ENCODE measurements at places on chromosomes 16 and 17.

DNA sequence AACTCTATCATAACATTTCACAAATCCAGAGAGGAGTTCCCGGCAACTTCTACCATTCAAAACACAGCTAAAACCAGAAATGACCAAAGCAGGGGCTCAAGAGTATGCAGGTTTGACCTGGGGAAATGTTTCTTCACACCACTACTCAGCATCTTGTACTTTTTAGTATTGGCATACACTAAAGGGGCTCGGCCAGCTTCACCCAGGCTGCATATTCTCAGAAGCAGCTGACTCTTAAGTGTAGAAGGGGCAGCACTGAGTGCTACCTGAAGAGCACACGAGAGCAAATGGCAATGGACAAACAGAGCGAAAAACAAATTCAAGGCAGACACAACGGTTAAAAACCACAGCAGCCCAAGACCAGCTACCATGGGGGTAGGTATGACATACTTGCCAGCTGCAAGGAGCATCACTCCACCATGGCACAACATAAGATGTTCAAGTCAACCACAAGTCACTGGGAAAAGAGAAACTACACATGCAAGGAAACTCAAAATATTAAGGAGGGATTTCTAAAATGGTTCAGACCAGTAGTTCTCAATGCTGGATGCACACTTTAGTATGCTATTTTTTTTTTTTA is 34.4 kb downstream of the N4BP1 start:
- no peak for DNase-seq

GRCh38 chr17:17129466-17129865 is 76.7 kb downstream of the PLD6 start:
- DNase-seq = no peak

GRCh38 chr17:83010206-83011200 is 68.9 kb upstream of the METRNL start:
- DNase-seq = no peak

DNA sequence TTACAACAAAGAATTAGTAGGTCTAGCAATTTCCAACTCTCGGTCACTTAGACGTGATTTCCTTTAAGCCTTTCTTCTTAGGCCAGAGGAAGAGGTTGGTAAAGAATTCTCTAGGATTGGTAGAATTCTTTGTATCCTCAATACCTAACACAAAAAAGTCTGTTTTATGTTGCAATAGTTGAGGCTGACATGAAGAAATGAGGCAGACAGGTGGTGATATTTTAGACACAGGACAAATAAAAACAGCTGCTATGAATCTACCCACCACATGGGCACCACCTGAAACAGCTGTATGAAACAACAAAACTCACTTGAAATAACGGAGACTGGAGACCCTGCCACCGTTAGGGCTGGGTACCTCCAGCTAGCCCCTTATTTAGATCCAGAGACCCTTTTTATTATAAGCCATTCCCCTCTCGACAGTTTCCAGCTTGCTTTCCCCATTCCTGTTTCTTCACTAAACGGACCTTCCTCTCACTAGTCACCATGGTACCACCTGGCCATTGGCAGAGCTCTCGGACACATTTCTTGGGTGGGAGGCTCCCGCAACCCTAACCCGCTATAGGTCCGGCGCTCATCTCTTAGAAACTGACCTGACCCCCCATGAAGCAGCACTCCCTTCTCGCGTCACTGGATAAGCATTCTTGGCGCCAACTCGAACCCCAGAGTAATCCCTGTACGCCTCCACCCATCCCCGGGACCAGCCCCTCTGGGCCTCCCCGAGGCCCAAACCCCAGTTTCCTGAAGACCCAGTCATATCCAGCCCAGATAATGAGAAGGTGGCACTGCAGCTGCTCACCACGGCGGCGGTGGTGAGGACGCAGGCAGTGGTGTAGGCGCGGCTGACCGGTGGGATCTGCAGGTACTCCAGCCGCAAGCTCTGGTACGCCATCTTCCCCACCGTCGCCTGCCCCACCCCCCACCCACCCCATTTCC is at the start of gene DERL2:
TSS of gene DERL2 (minus strand) at position 909 of the 936 bp plus-strand sequence. CDS start at position 892, 17 bp downstream.
- DNase-seq = peak; percentile 33

GRCh38 chr16:1743376-1744337 is 27.7 kb downstream of the NME3 start:
- no peak for DNase-seq

DNA sequence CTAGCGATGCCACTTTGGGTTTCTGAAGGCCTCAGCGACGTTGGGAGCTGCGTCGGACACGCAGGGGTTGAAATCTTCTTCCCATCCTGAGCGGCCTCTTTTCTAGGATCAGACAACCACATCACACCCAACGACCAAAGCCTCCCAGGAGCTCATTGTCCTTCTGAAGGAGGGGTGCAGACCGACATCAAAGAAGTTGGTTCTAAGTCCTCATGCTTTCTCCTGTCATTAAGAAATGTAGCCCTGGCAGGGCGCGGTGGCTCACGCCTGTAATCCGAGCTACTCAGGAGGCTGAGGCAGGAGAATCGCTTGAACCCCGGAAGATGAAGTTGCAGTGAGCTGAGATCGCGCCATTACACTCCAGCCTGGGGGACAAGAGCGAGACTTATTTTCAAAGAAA is 1681.9 kb downstream of the TP53TG3F start:
- no peak for DNase-seq

DNA sequence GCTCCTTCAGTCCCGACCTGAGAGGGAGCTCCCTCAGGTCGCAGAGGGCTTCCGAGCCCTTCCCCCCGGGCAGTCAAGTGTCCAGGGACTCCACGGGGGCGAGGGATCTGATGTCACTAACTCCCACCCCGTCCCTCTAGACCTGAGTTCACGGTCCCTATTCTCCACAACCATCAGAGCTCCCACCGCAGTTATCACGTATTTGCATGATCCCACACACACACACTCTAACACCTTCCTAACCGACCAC is 3.7 kb upstream of the PER1 start:
- DNase-seq = no peak

GRCh38 chr17:9790889-9791876 is at the start of gene DHRS7C:
Gene DHRS7C (minus strand): TSS chr17:9791592. CDS start chr17:9791284, 308 bp downstream.
- no peak for DNase-seq

DNA sequence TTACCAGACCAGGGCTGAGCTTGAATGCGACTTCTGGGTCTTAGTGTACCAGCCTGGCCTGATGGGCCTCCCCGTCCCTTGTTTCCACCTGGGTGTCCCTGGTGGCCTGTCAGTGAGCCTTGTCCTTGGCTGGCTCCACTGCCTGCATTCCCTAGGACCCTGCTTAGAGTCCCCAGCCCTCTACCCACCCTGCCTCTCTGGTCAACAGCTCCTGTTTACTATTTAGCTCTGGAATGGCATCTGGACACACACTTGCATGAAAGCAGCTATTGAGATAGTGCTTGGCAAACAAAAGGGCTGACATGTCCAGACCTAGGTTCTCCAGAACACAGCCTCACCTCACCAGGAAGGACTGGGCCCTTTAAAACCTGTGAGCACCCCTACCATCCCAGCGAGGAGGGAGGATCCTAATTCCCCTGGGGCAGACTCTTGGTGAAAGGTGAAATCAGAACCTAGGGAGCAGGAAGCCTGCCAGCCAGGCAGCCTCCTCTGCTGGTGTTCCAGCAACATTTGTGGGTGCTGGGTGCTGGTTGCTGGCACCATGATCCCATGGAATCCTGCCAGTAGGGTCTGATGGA is 38.8 kb downstream of the RAI1 start:
- DNase-seq = peak; percentile 76

DNA sequence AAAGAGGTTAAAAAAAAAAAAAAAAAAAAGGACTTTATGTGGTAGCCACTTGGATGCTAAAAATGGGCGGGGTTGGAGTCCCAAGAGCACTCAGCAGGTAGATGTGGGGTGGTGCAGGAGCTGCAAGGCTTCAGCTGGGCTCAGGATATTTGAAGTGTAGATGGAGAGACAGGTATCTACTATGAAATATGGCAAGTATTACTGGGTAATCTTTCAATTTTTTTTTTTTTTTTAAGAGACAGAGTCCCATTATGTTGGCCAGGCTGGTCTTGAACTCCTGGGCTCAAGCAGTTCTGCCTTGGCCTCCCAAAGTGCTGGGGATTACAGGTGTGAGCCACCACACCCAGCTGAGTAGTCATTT is 7.6 kb downstream of the TUFM start:
- DNase-seq = no peak

- DNase-seq = no peak
Measured at GRCh38 chr17:8012996-8013640, 10.7 kb downstream of the GUCY2D start.

- no peak for DNase-seq
Measured at GRCh38 chr16:57239107-57239506, 6.0 kb upstream of the ARL2BP start.

GRCh38 chr16:24508614-24509013 is 30.8 kb upstream of the RBBP6 start:
- no peak for DNase-seq

DNA sequence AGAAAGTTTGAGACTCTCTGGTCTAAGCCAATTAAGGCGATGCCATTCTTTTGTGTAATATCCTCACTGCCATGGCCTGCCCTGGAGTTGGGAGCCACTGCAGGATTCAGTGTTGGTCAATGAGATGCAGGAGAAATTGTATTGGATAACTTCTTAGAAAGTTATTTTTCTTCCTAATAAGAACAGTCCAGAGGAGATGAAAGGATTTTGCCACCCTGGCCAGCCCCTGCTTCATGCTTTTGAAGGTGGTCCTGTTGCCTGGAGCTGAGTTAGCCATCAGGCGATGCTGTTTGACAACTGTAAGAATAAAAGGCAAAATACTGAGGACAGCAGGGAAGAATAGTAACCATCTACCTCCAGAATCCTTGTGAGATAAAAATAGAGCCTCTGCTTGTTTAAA is 35.4 kb upstream of the CNTNAP4 start:
- no peak for DNase-seq

DNA sequence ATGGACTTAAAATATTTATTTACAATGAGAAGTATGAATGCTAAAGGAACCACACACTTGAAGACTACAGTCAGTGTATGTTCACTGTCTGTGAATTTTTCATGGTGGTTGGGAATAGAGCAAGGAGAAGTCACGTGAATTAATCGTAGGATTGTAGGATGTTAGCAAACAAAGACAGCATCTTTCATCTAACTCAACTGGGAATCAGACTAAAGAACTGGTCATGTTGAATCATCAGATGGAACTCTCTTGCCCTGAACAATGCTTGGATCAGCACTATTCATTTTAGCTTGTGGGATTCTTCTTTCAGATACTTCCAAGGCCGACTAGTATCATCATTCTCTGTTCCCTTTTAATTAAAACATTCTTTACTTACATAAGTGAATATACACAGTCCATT is 18.1 kb downstream of the KCNJ2 start:
- no peak for DNase-seq

DNA sequence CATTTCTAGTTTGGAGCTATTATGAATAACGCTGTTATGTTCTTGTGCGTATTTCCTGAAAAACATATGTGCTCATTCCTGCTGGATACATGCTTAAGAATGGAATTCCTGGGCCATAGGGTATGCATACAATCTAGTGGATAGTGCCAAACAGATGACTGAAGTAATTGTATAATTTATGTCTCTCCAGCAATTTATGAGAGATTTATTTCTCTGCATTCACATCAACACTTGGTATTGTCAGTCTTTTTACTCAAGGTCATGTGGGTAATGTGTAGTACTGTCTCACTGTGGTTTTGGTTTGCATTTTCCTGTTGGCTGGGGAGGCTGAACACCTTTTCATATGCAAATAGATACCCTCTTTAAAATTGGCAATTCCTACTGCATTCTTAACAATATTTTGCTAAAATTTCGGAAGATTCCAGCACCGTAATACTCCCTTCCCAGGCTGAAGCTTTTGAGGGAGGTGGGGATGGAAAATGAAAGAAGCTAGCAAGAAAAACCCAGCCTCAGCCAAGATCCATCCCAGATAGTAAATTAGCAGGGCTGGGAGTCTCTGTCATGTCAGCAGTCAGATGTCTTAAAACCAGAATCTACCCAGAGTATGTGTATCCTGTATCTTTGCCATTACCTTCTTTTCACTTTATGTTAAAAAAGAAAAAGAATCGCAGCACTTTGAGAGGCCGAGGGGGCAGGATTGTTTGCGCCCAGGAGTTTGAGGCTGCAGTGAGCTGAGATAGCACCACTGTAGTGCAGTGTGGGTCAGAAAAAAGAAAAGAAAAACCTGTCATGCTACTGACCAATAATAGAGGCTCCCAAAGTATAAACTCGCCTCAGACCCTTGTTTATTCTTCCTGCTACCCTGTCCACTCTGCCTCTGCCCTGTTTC is 204.9 kb downstream of the LGALS9B start:
- DNase-seq = no peak

- no peak for DNase-seq
Measured at GRCh38 chr17:51154176-51154575, 817 bp downstream of the NME1 start.

- DNase-seq = no peak
Measured at GRCh38 chr16:88777471-88778270, 7.3 kb downstream of the PIEZO1 start.

- no peak for DNase-seq
Measured at GRCh38 chr16:50613281-50613963, 65.2 kb downstream of the NKD1 start.

GRCh38 chr16:90002759-90003158 is 16.5 kb downstream of the DBNDD1 start:
- no peak for DNase-seq

DNA sequence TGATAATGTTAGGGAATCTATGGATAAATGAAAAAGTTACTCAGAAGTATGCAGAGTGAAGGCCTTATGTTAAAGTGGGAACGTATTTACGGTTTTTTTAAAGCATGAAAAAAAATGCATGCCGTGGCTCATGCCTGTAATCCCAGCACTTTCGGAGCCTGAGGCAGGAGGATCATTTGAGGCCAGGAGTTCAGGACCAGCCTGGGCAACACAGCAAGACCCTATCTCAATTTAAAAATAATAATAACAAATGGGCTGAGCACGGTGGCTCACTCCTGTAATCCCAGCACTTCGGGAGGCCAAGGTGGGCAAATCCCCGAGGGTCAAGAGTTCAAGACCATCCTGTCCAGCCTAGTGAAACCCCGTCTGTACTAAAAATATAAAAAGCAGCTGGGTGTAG is 6.0 kb downstream of the POLR2A start:
- no peak for DNase-seq

DNA sequence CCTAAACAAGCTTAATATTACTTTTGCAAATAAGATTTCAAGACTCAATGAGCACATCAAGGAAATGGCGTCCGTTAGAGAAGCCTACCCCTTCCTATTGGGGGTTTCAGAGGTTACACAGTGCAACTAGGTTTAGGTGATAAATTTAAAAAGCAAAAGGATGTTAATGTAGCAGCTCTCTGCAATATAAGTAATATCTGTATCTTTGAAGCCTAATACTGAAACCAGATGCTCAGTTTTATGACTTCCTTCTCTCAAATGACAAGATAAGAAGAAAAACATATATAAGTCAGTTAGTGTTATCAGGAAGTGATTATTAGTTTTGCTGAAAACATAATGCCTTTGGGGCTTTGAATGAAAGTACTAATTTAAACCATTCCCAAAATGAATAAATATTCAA is 54.3 kb upstream of the MED13 start:
- DNase-seq = no peak
